Posterior vena cava (tissue), 2 donors: ENCODE measurements at places on chromosomes 11 and 22. TPM values are rescaled to one million over a fixed set of nuclear protein-coding genes. Genes with fewer than 3 reads are reported as not detected.
A peak's percentile ranks its signal among the peaks of the same experiment; 100 is the strongest.

DNA sequence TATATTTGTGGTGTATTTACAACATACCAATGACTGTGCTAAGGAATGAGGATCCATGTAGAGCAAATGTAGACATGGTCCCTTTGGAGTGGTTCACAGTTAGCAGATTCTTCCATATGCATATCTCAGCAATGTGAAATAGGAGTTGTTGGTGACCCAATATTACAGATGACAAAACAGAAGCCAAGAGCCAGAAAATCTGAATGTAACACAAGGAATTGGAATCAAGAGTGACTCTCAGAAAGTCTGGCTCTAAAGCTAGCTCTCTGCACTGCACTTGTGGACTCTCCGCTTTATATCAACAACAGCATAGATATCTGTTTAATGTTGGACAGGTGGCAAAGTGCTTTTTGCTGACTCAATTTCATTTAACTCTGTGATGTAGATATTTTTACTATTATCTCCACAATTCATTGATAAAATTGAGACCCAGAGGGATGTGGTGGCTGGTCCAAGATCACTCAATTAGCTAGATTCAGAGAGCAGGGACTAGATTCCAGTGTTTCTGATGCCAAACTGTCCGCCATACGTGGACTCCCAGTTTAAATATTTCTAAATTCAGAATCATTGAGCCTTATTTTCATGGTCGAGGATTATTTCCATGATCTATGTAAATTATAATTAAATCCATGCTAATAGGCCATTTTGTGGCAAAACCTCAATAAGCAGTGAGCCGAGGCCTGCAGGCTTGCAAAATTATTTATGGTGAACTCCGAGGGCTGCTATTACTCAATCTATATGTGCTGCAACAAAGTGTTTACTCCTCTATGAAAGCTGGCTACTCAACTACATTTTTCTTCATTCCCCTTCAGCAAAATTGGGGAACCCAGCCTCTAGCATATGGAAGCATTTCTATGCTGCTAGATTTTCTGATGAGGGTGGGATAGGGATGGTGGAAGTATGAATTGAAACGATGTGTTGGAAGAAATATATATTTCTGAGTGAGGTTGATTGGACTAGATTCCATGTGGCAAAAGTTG lies 21.1 kb upstream of the TENM4 start:
- no peak for DNase-seq

- no peak for DNase-seq
Observed at GRCh38 chr22:39250131-39250530, 5.3 kb upstream of the PDGFB start.

GRCh38 chr22:30291058-30291892 lies 2.0 kb upstream of the CASTOR1 start:
- DNase-seq = peak; percentile 93

- DNase-seq = no peak
Observed at GRCh38 chr11:63010934-63011439, 4.7 kb downstream of the SLC22A8 start.

RFPL2 gene
- not detected for total RNA-seq
